ENCODE measurements at places on chromosomes 4 and X.

- no peak for DNase-seq
Observed at GRCh38 chr4:96473246-96473645, 633.4 kb downstream of the PDHA2 start.

DNA sequence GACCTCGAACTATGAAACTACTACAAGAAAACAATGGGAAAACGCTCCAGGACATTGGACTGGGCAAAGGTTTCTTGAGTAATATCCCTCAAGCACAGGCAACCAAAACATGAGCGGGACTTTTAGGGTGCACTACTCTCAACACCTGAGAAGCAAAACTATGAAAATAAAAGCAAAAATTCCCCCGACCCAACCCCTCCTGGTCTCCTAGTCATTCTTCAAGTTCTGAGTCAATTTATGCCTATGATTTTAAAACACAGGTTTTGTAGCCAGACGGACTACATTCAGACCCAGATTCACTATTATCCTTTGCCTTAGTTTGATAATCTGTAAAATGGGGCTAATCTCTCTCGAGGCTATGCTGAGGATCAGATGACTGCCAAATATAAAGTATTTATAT is 97.0 kb downstream of the SOWAHB start:
- no peak for DNase-seq

GRCh38 chr4:100590325-100590724 is 72.5 kb upstream of the EMCN start:
- DNase-seq: no peak

GRCh38 chrX:1661048-1661921 is 46.4 kb downstream of the ASMT start:
- no peak for DNase-seq

DNA sequence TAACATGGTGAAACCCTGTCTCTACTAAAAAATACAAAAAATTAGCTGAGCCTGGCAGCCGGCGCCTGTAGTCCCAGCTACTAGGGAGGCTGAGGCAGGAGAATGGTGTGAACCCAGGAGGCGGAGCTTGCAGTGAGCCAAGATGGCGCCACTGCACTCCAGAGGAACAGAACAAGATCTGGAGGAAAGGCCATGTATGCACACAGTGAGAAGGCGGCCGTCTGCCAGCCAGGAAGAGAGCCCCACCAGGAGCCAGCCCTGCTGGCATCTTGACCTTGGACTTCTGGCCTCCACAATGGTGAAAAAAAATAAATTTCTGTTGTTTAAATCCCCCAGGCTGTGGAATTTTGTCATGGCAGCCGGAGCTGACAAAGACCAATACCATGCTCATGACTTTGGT is 28.2 kb upstream of the MSX1 start:
- DNase-seq: no peak

Data from progenitor cell of endocrine pancreas (in vitro differentiated cells).